GM23248 (cell line): ENCODE measurements at places on chromosomes 11 and 22. TPM values are rescaled to one million over a fixed set of nuclear protein-coding genes. Genes with fewer than 3 reads are reported as not detected.
A peak's percentile ranks its signal among the peaks of the same experiment; 100 is the strongest.

- H3K27me3 ChIP-seq = no peaks in the 10 kb centered on the region
- H3K4me1 ChIP-seq = peaks cover 10% of the 10 kb centered on the region
- no peak for DNase-seq
- no peak overlapping the region for H3K4me3 ChIP-seq
These were observed 4.1 kb upstream of the MRPL48 start for GRCh38 chr11:73783483-73784020.

DNA sequence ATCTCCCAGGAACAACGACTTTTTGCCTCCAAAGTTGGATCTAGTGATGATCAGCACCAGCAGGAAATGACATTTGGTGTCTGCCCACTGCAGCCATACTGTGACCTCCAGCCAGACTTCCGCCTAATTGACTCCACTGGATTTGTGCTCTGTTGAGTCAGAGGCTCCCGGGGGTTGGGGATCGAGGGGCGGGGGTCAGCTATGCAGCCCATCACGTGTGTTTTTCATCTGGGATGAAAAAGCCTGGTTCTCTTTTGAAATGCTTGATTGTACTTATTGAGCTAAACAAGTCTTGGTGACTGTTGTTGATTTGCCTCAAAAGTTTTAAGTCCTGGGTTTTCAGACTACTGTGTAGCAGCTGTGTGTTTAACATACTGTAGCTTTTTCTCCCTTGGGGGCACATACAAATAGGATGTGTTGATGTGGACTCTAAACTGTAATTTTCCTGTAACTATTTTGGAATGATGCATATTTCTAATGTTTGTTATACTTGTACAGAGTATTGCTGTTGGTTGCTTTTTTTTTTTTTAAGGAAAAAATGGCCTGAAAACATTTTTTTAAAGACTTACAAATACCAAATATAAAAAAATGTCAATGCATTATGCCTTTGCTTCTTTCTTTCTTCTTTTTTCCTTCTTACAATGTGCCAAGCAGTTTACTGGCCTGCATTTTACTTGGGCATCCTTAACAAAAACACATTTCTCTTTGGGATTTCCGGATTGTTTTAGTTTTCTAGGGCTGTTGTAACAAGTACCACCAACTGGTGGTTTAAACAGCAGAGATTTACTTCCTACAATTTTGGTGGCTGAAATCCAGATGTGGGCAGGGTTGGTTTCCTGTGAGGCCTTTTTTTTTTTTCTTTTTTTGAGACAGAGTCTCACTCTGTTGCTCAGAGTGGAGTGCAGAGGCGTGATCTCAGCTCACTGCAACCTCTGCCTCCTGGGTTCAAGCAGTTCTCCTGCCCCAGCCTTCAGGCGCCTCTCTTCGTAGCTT lies 46.1 kb upstream of the OR4B1 start:
- H3K4me1 ChIP-seq = peaks cover 29% of the 10 kb centered on the region
- 0 out of 2 replicates have a peak, but pooled peaks cover 6% of the 10 kb centered on the region for H3K36me3 ChIP-seq
- DNase-seq = peak; percentile 76
- H3K27me3 ChIP-seq = no peaks in the 10 kb centered on the region
- H3K4me3 ChIP-seq = peak overlapping the region; percentile 30
- H3K27ac ChIP-seq = peak overlapping the region; percentile 64

GRCh38 chr11:17972987-17973386 lies 39.9 kb downstream of the SERGEF start:
- H3K27me3 ChIP-seq = no peaks in the 10 kb centered on the region
- H3K27ac ChIP-seq = no peak overlapping the region
- no peak overlapping the region for H3K4me3 ChIP-seq
- no peaks in the 10 kb centered on the region for H3K4me1 ChIP-seq

DNA sequence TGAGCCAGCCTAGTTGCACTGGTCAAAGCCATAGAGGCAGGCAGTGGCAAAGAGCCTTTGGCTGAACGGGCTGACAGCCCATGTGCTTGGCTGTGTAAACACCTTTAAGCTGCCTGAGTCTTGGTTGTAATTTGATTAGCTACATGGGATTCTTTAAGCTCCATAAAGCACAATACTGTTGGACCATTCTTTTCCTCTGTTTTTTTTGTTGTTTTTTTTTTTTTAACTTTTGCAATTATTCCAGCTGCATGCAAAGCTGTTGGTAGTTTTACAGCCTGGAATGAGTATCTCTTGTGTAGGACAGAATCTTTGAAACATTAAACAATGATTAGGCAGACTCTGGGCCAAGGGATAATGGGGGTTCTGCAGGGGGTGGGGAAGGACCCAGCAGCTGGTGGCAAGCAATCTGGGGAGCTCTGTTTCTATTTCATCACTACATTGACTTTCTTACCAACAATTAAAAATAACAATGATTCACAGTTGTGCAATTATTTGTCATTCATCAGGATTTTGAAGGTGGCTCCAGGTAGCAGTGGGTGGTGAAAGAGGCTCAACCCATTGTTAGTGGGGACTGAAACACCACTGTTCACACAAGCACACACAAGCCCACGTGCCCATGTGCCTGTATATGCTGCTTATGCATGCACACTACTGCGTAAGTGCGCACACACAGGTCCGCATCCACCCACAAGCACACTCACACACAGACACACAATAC lies 69.5 kb upstream of the CSNK2A3 start:
- peak; percentile 29 for DNase-seq
- peaks cover 25% of the 10 kb centered on the region for H3K4me1 ChIP-seq
- H3K4me3 ChIP-seq = no peak overlapping the region

DNA sequence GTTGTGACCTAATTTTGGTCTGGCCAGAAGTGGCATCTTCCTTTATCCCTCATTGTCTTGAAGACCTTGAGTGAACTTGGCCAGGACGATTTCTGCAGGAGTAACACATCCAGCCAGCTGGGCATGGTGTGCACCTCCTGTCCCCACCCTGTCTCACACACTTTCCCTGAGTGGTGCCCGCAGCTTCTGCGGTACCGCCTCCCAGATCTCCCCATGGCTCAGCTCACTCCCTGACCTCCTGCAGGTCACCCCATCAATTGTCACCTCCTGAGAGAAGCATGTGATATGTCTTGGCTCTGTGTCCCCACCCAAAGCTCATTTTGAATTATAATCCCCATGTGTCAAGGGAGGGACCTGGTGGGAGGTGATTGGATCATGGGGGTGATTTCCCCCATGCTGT lies 50.2 kb upstream of the TP53I11 start:
- DNase-seq = no peak
- H3K27ac ChIP-seq = no peak overlapping the region
- no peaks in the 10 kb centered on the region for H3K4me1 ChIP-seq
- H3K4me3 ChIP-seq = no peak overlapping the region
- H3K27me3 ChIP-seq = peaks cover 7% of the 10 kb centered on the region
- no peaks in the 10 kb centered on the region for H3K36me3 ChIP-seq

GRCh38 chr11:102810950-102811660 lies 13.1 kb upstream of the MMP1 start:
- no peaks in the 10 kb centered on the region for H3K27me3 ChIP-seq
- H3K4me1 ChIP-seq = peaks cover 5% of the 10 kb centered on the region
- DNase-seq = peak; percentile 55
- H3K36me3 ChIP-seq = no peaks in the 10 kb centered on the region
- H3K27ac ChIP-seq = no peak overlapping the region

- H3K27me3 ChIP-seq = no peaks in the 10 kb centered on the region
- DNase-seq = peak; percentile 31
- H3K4me1 ChIP-seq = peaks cover 7% of the 10 kb centered on the region; the same call in 1 of the 2 replicates
- no peaks in the 10 kb centered on the region for H3K36me3 ChIP-seq
- 0 out of 2 replicates have a peak overlapping the region, but pooled peaks have one; percentile 15 for H3K27ac ChIP-seq
- H3K4me3 ChIP-seq = no peak overlapping the region
These were observed 96.1 kb downstream of the LRRC32 start for GRCh38 chr11:76574406-76574805.

The CSNK2A3 gene
- 2.5 and 3.3 TPM in 2 replicates for total RNA-seq

The NAALAD2 gene
- 0.76 TPM in 1 of 2 replicates, not detected in the other for total RNA-seq

The RAB38 gene
- total RNA-seq = 0.13 and 0.43 TPM in 2 replicates

The PKDREJ gene
- not detected in 2 replicates for total RNA-seq

The C22orf42 gene
- total RNA-seq = not detected in 2 replicates

The PANX2 gene
- under 0.01 TPM in 1 of 2 replicates, not detected in the other for total RNA-seq
